ENCODE measurements at places on chromosomes 2 and 18.

GRCh38 chr2:149692961-149693396 lies 105.4 kb upstream of the MMADHC start:
- DNase-seq: no peak

GRCh38 chr2:111930875-111931274 lies 32.5 kb downstream of the MERTK start:
- no peak for DNase-seq

DNA sequence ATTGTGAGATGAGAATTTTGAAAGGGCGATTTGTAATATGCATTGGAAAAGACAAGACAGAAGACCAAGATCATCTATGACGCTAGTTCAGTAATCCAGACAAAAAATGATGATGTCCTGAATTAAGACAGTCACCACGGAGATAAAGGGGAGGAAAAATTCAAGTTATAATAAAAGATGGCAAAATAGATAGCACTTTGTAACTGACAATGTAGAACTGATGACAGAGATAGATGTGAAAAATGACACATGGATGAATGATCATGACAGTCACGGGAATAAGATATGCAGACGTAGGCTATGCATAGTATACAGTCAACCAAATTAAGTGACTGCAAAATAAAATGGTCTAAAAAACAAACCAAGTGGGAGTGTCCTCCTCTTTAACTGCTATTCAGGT lies 59.2 kb downstream of the SRBD1 start:
- no peak for DNase-seq

GRCh38 chr18:49491857-49492693 lies 5.0 kb upstream of the C18orf32 start:
- DNase-seq: peak; percentile 100

DNA sequence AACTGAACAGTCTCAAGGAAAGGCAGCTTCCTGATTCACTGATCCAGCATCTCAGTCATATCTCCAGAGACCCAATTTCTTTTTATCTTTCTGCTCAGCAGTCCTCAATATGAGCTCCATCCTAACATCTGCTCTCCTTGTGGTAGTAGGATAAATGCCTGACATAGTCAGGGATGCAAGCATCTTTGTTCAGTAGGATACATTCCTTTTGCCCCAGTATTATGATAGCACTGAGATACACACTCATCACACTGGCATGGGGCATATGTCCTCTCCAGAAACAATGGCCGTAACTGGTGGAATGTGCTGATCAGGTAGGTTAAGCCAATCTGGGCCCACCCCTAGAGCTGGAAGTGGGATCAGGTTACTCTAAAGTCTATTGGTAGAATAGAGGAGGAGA lies 207.2 kb downstream of the ETAA1 start:
- no peak for DNase-seq

GRCh38 chr2:26883956-26884355 lies 36.0 kb downstream of the DPYSL5 start:
- DNase-seq: no peak

GRCh38 chr2:11873356-11874154 lies 127.1 kb downstream of the LPIN1 start:
- no peak for DNase-seq

DNA sequence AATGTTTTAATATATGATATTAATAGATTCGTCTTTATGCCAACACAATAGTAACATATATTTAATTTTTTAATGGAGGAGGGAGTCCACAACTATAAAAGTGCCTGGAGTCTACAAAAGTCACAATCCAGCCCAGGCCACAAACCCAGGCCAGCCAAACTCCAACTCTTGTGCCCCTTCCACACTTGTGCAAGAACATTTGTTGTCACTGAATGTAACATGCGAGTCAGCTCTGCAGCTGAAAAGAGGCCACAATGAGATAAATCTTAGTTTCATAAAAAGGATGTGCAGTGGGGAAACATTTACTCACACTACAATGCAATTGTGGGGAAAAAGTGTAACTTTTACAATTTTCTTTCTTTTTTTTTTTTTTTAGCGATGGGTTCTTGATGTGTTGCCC lies 110.8 kb downstream of the MCFD2 start:
- DNase-seq: no peak

DNA sequence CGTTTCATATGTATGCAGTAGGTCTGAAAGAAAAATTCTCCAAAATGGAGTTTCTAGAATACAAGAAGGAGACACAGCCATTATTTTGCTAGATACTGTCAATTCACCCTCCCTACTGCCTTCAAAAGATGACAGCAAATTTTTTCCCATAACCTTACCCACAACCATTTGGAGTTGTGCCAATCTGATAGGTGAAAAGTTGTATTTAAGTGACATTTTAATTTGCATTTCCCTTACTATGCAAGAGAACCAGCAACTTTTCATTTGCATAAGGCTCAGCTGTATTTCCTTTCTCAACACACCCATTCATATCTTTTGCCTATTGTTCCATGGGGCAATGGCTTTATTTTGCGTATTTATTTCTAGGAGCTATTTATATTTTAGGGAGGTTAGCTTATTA lies 31.4 kb upstream of the IL18RAP start:
- no peak for DNase-seq

DNA sequence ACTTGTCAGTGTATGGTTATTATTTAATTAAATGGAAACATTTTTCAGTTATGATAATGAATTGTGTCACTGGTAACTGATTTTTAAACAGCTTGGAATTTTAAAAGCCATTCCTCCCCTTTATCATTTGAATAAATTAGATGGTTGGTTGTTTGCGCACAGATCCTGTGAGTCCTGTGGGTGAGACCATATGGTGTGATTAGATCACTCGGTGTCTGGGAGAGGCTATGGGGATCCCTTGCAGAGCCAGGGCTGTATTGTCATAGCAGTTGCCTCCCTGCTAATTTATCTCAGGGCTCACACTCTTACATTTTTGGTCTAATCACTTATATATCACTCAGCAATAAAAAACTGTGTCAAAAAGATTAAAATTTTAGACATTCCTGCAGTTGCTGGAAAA lies 133.5 kb downstream of the ASXL3 start:
- no peak for DNase-seq

- no peak for DNase-seq
Measured at GRCh38 chr2:241554610-241555322, 3.8 kb upstream of the BOK start.

GRCh38 chr2:45332094-45332493 lies 279.0 kb downstream of the SRBD1 start:
- DNase-seq: no peak

DNA sequence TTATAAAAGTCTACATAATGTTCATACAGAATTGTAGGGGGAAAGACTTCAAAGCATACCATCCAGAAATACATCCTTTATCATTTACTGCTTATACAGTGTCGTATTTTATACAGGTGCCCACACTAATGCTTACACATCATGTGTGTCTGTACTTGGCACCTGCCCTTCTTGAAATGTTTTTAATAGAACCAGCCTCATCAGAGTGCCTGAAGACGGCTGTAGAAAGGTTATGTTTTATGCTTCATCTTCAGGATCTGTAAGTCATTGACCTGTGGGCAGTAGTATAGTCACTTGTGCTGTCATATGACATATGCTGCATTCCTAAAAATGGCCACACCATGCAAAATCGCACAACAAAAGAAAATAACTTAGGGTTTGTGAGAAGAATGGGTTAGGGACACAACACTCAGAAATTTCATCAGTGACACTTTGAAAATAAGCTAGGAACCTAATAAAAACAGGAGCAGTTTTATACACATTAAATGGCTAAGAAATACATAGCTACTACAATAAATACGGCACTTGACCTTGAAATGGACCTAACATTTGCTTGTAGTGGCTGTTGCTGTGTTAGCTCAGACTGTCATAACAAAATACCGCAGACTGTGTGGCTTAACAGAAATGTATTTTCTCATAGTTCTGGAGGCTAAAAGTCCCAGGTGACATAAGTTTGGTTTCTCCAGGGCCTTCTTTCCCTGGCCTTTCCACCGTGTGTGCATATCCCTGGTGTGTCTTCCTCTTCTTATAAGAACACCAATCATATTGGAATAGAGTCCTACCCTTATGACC lies 112.6 kb downstream of the CERS6 start:
- DNase-seq: no peak

GRCh38 chr2:186486651-186487647 lies 889 bp downstream of the ZC3H15 start:
- no peak for DNase-seq

DNA sequence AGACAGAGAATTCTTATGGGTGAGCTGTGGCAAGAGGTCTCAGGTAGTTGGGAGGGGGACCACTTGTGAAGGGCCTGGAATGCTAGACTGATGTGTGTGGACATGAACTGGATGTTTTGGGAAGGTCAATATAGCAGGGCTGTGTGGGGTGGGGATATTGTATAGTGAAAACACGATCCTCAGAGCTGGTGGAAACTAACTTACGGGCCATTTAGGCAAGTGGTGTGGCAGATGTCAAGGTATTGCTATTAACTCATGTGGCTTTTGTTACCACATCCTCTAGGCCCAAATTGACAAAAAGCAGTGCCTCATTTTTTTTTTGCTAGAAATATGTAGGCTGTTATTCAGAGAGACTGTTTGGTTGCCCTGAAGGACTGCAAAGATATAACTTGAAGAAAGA lies 8.0 kb upstream of the GALNT1 start:
- no peak for DNase-seq

DNA sequence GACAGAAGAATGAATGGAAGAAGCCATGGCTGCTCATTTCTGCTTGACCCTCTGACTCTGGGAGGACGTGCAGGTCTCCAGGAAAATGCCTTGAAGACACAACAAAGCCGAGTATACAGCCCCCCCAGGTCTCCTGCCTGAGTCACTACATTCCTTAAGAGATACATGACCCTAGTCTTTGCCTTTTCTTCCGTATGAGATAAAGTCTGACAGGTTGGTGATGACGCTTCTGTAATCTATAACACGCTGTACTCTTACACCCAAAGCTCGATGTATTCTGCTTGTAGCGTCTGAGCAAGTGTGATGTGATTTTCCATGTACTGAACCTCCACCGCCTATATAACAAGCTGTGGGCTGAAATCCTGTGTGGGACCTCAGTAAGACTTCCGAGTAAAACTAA lies 77.3 kb downstream of the KCTD1 start:
- DNase-seq: no peak
